ENCODE measurements at places on chromosomes 7 and 10. TPM values are rescaled to one million over a fixed set of nuclear protein-coding genes. Genes with fewer than 3 reads are reported as not detected.

The WBP1L gene
- 30.1 TPM for total RNA-seq

The FRMD4A gene
- total RNA-seq = 32.9 TPM

The MALRD1 gene
- total RNA-seq = 13.8 TPM

The FGL2 gene
- 222 TPM for total RNA-seq

The ETV1 gene
- total RNA-seq = 34.1 TPM

The CALHM3 gene
- total RNA-seq = not detected

The UCN3 gene
- not detected for total RNA-seq

The GIMAP2 gene
- total RNA-seq = 18.8 TPM

The KCP gene
- total RNA-seq = 1.4 TPM

The PCLO gene
- 6.5 TPM for total RNA-seq

The ZNF273 gene
- total RNA-seq = 22.5 TPM

The PLEKHS1 gene
- total RNA-seq = 0.42 TPM

The GPR85 gene
- total RNA-seq = 15.3 TPM

The RNF32 gene
- 1.0 TPM for total RNA-seq

The HTR5A gene
- total RNA-seq = not detected

The PCDH15 gene
- 1.9 TPM for total RNA-seq

The PTPN12 gene
- 136 TPM for total RNA-seq

The COBL gene
- 3.3 TPM for total RNA-seq

The CAV1 gene
- 576 TPM for total RNA-seq

The ALOX5 gene
- total RNA-seq = 25.7 TPM

The CDK5 gene
- total RNA-seq = 6.7 TPM

The SFRP4 gene
- total RNA-seq = 11.2 TPM

The GLRX3 gene
- total RNA-seq = 64.1 TPM

The NUTM2D gene
- 1.5 TPM for total RNA-seq

The SRRM3 gene
- total RNA-seq = 0.58 TPM

The SFTPA1 gene
- total RNA-seq = not detected

The OR2A1 gene
- 0.05 TPM for total RNA-seq

The SMKR1 gene
- total RNA-seq = not detected

The DOCK1 gene
- total RNA-seq = 132 TPM

The CDH23 gene
- total RNA-seq = 9.9 TPM

The ANKRD2 gene
- total RNA-seq = 0.69 TPM

The ASAH2B gene
- 5.2 TPM for total RNA-seq

The SPAM1 gene
- not detected for total RNA-seq

The BMPER gene
- total RNA-seq = 18.9 TPM

The ZNF518A gene
- 101 TPM for total RNA-seq

The PLPP4 gene
- total RNA-seq = 3.6 TPM

The ACTL6B gene
- 0.69 TPM for total RNA-seq

The CASP7 gene
- 38.4 TPM for total RNA-seq

The BMPR1A gene
- 128 TPM for total RNA-seq

The CDNF gene
- 1.9 TPM for total RNA-seq

The CHST3 gene
- 15.9 TPM for total RNA-seq

The SPDYE16 gene
- not detected for total RNA-seq
